ENCODE measurements at places on chromosomes 1 and 21.

DNA sequence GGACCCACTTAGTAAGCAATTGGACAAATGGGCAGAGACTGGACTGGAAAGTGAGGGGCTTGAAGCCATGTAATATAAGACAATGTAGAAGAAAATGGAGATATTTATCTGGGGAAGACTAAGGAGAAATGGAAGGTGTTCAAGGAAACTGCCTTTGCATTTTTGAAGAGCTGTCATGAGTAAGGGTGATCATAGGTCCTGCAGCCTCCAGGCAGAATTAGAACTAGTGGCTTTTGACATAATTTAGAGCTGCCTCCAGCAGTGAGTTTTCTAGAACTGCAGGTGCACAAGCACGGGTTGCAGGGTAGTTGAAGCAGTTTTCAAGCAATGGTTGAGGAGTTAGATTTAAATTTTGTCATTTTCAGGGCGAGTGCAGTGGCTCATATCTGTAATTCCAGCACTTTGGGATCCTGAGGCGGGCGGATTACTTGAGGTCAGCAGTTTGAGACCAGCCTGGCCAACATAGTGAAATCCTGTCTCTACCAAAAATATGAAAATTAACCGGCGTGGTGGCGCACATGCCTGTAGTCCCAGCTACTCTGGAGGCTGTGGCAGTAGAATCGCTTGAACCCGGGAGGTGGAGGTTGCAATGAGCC, 3.7 kb upstream of the CDC14A start:
- DNase-seq, result no peak

GRCh38 chr1:97174039-97174704, 452.6 kb downstream of the PTBP2 start:
- no peak for DNase-seq

GRCh38 chr1:6224718-6225117, 11.0 kb downstream of the ICMT start:
- no peak for DNase-seq

DNA sequence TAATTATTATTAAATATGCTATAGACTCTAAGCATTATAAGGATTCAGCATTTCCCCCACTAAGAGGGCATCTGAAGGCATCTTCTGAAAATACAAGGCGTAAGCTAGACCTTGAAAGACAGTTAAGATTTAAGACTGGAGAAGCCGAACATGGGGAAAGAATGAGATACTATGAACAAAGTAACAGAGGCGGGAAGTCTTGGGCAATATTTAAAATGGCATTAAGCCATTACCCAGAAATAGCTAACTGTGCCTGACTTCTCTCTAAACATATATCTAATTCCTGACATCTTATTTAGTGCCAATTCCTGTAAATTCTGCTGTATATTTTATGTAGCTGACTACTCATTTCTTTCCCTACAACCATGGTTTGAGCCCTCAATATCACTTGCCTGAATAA, 20.9 kb downstream of the DPH5 start:
- peak; percentile 68 for DNase-seq

- DNase-seq, result peak; percentile 24
These were observed 47.2 kb upstream of the PAX7 start for GRCh38 chr1:18583326-18583941.

GRCh38 chr21:41956926-41957729, 3.3 kb upstream of the C2CD2 start:
- DNase-seq, result peak; percentile 95

- DNase-seq, result no peak
These were observed 158.0 kb downstream of the CLIC6 start for GRCh38 chr21:34826836-34827235.

DNA sequence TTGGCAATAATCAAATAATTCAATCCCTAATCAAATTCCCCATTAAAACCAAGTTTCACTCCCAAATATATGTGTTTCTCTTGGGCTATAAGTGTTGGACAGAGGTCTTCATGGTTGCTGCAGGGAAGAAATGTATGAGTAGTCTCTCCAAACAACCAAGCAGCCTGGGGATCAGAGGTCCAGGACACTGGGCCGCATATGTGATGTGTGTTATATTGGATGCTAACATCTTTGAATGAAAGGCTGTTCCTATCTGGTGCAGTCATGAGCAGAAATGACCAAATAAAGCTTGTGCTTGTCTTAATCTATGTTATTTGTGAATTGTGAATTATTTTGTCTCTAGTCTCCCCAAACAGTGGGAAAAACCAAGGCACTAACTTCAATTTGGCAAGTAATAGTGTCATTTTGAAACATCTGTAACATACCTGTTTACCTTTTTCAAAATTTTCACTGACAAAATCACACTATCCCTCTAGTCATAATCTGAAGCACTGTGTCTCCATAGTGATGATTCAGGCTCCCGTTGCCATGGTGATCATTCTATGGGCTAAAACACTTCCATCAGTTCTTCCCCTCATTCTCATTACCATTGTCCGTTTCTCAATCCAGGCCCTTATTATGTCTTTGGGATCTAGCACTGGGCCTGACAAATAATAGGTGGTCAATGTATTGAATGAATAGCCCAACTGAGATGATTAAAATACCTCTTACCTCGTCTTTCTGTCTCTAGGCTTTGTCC, 12.5 kb upstream of the TADA1 start:
- peak; percentile 4 for DNase-seq

GRCh38 chr1:203491664-203492063, 2.3 kb upstream of the OPTC start:
- DNase-seq, result no peak

- no peak for DNase-seq
These were observed 192.2 kb downstream of the ROR1 start for GRCh38 chr1:63966016-63966415.

DNA sequence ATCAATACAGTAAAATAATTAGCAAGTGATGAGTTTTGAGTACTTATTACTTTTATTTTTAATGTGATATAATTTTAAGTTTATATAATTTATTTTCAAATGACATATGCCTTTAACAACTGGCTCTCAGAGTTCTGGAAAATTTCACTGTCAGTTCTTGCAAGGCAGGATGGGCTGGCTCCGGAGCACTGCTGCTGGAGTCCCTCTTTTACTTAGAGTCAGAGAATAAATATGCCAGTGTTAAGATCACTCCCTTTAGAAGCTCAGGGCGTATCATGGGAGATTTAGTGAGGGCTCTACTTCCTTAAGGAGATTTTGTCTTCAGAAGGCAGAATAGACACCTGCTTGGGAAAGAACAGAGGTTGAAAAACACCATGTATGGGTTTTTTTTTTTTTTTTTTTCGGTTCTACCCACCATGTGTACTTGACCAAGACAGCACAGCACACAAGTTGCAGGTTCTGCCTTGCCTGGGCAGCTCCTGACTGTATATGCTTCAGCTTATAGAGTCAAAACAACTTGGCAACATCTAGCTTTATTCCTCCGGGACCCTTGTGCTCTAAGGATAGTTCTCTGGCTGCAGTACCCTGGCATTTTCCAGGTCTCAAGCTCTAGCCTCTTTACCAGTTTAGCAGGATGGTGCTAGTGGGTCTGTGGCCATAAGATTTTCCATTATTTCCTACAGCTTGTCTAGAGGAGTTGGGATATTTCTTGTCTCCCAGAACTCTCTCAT, 29.7 kb upstream of the FMOD start:
- DNase-seq, result no peak

DNA sequence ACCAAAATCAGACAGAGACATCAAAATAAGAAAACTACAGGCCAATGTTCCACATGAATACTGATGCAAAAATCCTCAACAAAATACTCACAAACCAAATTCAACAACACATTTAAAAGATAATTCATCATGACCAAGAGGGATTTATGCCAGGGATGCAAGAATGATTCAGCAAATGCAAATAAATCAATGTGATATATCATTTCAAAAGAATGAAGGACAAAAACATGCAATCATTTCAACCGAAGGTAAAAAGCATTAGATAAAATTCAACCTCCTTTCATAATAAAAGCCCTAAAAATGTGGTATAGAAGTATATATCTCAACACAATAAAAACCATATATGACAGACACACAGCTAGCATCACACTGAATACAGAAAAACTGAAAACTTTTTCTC, 81.5 kb upstream of the LYPLAL1 start:
- peak; percentile 83 for DNase-seq

DNA sequence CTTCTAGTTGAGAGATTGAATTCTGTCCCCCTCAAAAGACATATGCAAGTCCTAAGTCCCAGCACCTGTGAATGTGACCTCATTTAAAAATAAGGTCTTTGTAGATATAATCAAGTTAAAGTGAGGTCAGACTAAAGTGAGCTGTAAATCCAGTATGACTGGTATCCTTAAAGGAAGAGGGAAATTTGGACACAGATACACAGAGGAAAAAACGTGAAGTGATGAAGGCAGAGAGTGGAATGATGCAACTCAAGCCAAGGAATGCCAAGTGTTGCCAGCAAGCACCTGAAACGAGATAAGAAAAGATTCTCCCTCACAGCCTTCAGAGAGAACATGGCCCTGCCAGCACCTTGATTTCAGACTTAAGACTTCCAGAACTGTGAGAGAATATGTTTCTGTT, 444.7 kb upstream of the VAMP3 start:
- no peak for DNase-seq

DNA sequence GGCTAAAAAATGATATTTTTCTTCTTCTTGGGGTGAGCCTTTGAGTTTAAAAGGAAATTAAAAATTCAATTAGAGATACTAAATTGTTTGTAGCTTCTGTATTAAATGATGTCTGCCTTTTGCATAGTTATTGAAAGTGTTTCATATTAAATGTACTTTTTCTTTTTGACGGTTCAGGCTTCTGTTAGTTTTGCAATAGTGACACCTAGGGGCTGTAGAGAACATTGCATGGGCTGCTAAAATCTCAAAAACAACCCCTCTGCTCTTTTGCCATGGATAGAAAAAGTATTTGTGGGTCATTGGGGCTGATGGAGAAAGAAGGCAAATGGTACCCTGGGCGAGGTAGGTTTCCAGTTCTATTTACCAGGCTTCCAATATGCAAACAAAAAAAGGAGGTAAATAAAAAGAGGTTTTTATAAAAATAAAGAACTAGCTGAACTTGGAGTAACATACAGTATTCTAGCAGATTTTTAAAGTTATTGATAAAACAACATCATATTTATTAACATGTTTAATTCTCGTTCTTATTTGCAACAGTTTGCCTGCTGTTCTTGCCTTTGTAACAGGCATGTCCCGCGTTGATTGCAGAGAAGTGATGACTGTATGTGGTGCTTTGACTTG, 115.4 kb upstream of the HOOK1 start:
- DNase-seq, result peak; percentile 65

DNA sequence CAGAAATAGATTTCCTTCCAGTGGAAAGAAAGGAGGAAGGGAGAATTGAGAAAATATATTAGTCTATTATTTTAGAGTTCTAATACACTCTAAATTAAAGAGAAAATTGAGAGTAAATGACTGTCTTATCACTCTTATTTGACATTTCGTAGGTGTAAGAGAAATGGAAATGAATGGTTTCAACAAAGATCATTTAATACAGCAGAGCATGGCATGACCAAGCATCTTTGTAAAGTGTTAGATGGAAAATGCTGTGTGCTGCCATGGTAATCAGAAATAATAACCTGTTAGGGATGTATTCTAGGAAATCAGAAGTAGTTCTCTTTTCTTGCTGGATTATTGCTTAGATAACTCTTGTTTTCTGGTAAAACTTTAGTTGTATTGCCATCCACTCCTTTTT, 90.9 kb downstream of the GIPC2 start:
- no peak for DNase-seq

DNA sequence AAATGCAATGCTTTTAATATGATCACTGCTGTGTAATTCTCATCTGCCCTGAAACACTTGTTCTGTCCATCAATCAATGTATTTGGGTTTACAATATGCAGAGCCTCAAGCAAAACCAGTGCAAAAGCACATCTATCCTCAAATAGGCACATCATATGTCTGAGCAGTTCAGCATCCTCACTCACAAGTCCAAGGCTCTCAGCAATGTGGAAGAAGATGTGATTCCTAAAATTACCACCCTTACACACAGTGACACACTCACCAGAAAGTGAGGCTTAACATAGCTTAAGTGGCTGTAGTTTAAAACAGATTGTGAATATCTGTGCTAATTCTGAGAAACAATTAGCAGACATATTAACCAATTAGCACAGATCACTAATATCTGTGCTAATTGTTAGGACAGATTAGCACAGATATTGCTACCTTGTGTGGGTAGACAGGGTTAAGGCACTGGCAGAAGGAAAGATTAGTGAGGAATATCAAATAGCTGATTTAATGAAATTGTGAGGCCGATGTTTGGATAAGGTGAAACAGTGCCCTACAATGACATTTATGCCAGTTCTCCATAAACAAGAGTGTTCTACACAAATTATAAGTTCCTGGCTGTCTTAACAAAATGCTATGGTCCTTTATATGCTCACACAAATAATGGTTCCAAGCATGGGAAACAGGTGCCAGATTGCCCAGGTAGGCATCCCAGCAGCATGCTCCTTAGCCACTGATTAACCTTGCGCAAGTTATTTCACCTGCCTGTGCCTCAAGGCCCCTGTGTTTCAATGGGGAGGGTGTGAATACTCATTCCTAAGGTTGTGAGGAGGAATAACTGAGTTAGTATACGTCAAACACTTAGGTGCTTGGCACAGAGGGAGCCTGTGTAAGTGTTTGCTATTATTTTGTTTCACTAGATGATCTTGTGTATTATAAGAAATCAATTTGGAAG, 41.7 kb downstream of the MRPL39 start:
- no peak for DNase-seq

DNA sequence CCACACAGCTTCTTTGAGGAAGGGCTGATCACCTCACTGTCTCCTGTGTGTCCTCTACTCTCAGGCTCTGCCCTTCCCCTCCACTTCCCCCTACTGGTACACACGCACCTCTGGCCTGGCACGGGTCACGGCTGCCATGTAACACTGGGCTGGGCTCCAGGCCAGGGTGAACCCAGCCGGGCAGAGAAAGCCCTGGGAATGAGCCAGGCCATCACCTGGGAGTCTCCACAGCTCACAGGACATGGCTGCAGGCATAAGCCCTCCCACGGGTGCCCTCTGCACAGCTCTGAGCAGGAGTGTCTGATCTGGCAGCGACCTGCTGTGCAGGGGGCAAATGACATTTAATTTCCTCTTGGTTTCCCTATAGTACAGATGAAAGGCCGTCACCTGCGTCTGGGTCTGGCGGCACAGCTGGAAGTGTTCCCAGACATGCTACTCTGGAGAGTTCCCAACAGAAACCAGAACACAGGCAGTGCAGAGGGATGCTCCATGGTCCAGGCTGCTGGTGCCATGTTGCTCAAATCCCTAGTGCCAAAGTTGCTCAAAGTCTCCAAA, 61.2 kb downstream of the ERI3 start:
- no peak for DNase-seq

DNA sequence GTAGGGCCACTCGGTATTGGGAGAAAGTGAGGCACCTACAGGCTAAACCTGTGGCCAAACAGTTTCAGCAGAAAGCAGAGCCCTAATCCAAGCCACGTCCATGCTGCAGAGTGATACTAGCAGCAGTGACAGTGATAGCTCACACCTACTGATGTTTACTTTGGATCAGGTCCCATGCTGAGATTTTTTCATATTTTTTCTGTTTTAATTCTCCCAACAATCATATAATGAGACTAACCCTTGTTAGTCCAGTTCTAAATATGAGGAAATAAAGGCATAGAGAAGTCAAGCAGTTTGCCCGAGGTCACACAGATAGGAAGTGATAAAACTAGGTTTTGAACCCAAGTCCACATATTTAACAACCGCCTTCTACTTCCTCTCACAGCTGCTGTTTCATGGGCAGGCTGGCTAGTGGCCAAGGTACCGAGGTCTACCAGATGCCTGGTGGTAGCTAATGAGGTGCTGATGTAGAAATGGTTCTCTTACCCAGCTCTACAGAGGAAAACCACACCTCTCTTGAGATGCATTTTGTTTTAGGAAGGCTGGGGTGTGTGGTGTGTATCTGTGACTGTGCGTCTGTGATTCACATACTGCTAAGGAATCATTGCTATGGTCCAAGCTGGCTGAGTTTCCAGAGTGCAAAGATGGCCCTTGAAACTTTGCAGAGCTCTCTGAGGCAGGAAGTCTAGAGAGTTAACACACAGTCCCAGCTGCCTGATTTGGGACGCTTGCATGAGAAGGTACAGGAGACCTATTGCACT, 80.3 kb upstream of the ARTN start:
- DNase-seq, result peak; percentile 85
